ENCODE measurements at places on chromosomes 12 and 14.

DNA sequence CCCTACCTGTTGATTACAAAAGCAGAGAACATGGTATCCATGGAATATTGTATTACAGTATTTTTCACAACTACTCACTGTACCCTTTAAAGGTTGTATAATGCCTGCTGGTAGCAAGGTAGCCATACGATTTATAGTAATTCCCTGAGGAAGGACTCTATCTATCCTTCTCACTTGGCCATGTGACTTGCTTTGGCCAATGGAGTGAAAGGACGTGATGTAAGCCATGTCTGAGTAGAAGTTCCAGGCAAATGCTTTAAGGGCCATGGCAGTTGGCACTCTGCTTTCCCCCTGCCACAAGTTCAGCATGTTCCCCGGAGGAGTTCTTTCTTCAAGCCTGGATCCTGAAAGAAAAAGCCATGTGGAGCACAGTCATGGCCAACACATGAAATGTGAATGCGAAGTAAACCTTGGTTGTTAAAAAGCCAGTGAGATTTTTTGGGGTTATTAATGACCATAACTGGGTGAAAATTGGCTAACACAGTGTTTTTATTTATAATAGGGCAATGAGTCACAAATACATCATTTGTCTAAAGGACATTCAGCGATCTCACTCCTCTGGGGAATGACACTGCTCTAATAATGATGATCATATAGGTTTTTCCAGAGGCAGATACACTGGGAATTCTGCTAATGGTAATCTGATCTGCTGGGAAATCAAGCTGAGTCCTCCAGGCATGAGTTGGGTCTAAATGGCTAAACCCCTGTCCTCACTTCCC is 67.4 kb upstream of the SLC38A2 start:
- no peak for DNase-seq

GRCh38 chr12:95804291-95804690 is 13.7 kb upstream of the NTN4 start:
- DNase-seq, result no peak

DNA sequence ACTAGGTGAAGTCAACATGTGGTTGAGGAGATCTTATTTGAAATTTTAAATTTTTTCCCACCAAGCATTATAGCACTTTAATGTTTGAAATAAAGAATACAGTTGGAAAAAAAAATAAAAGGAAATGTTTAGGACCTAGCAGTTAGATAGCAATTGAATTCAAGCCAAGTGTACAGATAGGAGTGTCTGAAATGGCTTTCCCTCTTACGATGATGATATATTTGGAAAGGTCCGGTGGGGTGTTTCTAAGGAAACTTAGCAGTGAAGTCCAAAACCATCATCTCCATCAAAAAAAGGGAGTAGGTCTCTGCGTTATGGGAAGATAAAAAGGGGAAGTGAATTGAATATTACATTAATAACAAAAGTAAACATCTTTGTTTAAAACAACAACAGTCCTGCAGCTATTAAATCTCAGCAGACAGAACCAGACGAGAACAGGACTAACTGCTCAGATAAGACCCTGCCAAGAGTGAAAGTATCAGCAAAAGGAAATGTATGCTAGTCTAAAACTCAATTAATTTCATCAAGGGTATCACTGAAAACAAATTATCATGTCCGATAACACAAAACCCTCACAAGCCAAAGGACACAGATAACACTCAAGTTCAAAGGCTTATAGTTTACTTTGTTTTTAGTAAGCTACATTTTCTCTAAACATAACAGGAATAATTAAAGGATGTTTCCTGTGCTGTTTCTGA is 242.0 kb downstream of the BMP4 start:
- no peak for DNase-seq

DNA sequence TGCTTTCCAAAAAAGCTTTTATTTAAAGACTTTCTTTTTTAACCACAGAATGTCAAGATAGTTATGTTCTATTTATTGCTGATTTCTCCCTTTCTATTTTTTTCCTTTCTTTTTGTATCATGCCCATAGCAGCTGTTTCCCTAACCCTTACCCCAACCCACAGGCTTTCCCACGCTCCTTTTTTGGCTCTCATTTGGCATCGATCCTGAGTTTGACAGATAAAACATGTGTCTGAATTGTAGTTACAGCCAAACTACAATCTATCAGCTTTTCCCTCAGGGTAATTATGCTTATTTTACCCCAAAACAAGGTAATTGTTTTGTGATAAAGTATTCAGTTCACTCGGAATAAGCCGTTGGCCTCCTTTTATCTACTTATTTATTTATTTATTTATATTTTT is 46.7 kb downstream of the PDE3A start:
- no peak for DNase-seq

All from stimulated activated CD4-positive, alpha-beta T cell treated with anti-CD3 and anti-CD28 coated beads, Interleukin-12 subunit alpha, Interleukin-12 subunit beta, amount 100 ng/mL, for 4 hours (primary cell).